ENCODE measurements at places on chromosomes 5 and 9. TPM values are rescaled to one million over a fixed set of nuclear protein-coding genes. Genes with fewer than 3 reads are reported as not detected.

The CCL27 gene
- not detected for total RNA-seq

DNA sequence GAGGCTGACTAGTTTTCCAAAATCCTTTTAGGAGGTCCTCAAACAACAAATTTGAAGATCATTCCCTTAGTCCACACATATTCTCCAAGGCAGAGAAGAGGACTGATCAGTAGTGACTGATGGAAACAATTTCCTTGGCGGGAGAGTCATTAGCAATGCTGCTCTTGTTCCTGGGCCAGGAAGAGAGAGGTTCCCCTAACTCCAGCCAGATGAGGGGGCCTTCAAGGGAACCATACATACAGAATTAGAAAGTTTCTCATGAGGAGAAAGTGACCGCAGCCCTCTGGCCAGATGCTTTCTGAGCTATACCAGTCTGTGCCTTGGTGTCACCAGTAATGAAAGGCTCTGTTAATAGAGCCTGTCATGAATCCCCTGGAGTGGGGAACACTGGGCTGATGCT lies 539.4 kb downstream of the BNC2 start:
- DNase-seq: no peak

DNA sequence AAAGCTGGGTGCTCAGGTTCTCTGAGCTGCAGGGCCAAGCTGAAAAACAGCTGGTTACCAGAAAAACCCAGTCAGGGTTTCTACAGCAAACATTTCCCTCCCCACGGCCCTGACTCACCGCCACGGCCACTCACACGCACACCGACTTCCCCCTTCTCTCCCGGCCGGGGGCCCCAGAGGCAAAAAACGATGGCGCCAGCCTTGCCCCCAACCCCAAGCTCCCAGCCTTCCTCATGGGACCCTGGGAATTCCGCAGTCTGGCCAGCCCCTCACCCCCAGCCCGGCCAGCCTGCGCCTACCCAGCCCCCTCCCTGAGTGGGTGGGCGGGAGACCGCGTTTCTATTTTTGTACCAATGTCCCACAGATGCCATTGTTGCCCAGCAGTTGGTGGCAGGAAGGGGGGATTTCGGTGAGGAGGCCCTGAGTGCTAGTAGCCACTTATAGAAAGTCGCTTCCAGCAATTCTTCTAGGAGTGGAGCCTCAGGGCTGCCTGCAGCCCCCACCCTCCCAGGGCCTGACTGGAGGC lies 18.4 kb downstream of the ENG start:
- no peak for DNase-seq

DNA sequence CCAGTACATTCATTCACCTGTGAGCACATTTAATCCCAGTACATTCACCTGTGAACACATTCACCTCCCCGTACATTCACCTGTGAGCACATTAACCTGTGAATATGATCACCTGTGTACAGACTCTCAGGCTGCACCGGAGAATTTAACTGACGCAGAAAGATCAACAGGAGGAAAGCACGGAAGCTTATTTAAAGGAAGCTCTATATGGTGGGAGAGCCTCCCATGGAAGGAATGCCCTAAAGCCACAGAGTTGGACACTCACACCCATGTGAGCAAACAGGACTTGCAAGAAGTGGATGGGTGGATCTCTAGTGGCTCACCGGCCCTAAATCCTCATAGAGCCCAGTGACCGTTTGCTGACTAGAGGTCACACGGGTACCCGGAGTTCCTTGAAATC lies 38.2 kb downstream of the TRIP13 start:
- peak; percentile 27 for DNase-seq

- DNase-seq: no peak
Observed at GRCh38 chr9:13857521-13857920, 456.4 kb downstream of the NFIB start.

GRCh38 chr5:117131048-117131679 lies 556.5 kb upstream of the SEMA6A start:
- DNase-seq: no peak

DNA sequence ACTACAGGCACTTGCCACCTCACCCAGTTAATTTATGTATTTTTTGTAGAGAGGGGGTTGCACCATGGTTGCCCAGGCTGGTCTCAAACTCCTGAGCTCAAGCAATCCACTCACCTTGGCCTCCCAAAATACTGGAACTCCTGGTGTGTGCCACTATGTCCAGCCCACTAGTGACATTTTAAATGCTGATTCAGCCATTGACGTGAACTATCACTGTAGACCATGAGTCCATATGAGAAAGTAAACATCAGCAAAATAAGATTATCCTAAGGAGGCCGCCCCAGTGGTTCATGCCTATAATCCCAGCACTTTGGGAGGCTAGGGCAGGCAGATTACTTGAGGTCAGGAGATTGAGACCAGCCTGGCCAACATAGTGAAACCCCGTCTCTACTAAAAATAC lies 488.1 kb upstream of the EDIL3 start:
- no peak for DNase-seq
